H54 (cell line): ENCODE measurements at places on chromosomes 4 and X.

GRCh38 chr4:166941629-166942028, 292.7 kb downstream of the SPOCK3 start:
- DNase-seq, result peak; percentile 9

- no peak for DNase-seq
Observed at GRCh38 chrX:105882581-105883275, 60.4 kb downstream of the NRK start.

DNA sequence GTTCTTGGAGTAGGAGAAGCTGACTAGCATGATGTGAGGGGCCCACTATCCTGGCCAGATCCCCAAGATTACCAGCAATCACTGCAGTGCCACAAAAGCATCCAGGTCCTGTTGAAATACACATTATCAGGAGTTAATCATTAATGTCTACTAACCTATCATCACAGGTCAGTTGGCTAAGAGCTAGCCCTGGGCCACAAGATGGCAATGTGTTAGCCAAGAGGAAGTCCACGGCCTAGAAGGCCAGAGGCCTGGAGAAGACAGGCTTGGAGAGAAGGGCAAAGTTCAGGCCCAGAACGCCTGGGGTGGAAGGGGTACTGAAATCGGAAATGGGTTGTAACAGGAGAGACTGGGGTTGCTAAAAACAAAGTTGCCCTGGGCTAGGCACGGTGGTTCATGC, 19.9 kb upstream of the KIAA1210 start:
- DNase-seq, result no peak

GRCh38 chr4:71184195-71184781, 154.5 kb upstream of the SLC4A4 start:
- peak; percentile 12 for DNase-seq

DNA sequence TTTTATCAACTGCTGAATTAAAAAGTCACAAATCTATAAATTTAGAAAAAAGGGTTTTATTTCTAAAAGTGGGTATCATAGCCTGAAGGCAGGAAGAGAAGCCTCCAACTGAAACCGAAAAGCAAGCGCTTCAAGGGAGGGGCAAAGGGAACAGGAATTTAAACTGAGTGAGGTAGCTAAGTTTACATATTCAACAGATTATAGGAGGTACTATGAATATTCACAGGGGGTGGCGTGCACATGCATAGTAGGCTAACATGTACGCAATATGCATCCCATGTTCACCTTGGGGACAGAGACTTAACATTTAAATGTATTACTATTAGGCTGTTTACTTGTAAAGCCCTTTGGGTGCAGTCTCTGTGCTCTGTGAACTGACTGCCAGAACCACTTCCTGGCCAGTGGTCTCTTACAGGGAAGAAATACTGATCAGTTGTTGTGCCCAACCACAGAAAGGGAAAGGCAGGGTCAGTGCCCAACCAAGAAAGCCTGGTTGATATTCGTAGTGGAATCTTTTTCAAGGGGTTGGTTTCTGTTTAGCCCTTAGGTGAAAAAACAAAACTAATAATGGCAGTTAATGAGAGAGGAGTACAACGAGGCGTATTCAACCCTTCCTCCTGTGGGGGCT, 168.7 kb upstream of the GALNTL6 start:
- DNase-seq, result no peak

- DNase-seq, result no peak
Observed at GRCh38 chrX:57227691-57228090, 58.8 kb upstream of the FAAH2 start.

DNA sequence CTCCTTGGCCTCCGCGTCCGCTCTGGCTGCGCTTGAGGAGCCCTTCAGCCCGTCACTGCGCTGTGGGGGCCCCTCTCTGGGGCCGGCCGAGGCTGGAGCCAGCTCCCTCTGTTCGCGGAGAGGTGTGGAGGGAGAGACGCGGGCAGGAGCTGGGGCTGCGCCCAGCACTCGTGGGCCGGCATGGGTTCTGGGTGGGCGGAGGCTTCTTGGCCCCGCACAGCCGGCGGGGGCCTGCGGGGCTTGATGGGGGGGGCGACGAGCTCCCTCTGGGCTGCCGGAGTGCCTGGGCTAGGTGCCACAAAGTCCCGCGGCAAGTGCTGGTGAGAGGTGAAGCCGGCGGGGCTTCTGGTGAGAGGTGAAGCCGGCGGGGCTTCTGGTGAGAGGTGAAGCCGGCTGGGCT, 61.9 kb downstream of the ANKRD50 start:
- DNase-seq, result no peak

DNA sequence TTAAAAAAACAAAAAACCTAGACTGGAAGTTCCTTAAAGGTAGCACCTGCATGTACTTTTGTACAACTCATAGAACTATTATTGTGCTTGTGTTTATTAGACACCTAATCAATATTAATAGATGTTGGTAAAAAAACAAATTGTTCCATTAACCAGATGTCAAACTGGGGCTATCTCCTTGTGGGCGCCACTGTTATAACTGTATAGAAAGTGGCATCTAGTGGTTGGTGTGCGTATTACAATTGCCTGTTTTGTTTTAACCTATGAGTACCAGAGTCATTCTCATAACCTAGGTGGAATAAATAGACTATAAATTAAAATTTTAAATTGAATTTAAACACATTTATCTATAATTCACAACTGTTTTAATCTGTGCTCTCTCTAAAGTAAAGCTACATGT, 97.4 kb downstream of the COL4A5 start:
- no peak for DNase-seq

DNA sequence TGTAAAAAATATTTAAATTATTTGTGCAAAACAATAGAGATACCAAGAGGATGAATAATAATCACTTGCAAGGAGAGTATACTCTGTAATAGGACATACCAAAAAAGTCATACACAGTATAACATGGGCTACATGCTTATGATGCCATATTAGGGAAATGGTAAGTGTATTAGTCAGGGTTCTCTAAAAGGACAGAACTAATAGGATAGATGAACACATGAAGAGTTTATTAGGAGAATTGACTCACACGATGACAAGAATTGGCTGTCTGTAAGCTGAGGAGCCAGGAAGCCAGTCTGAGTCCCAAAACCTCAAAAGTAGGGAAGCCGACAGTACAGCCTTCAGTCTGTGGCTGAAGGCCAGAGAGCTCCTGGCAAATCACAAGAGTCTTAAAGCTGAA, 151.2 kb downstream of the DTHD1 start:
- DNase-seq, result no peak

- no peak for DNase-seq
Observed at GRCh38 chrX:57104406-57104805, 16.9 kb downstream of the SPIN2B start.

- DNase-seq, result no peak
Observed at GRCh38 chr4:80140194-80140593, 57.1 kb upstream of the PRDM8 start.

- no peak for DNase-seq
Observed at GRCh38 chrX:23372220-23372902, 37.7 kb downstream of the PTCHD1 start.

GRCh38 chr4:8514391-8514790, 65.8 kb upstream of the GPR78 start:
- DNase-seq, result no peak

DNA sequence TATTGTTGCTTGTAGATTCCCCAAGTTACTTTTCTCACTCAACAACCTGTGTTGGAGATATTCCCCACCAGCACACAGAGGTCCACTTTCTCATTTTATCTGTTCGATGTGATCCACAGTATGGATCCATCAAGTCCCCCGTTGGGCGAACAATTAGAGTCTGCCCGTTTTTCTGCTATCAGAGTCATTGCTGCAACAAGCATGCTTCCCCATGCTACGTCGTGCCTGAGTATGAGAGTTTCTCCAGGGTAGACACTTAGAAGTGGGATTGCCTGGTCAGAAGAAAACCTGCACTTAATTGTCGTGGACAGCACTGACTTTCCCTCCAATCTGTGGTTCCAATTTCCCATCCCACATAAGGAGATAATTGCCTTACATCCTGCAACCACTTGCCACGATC, 62.7 kb upstream of the SHOX start:
- DNase-seq, result no peak

GRCh38 chr4:12144051-12144450, 715.4 kb upstream of the HS3ST1 start:
- no peak for DNase-seq

DNA sequence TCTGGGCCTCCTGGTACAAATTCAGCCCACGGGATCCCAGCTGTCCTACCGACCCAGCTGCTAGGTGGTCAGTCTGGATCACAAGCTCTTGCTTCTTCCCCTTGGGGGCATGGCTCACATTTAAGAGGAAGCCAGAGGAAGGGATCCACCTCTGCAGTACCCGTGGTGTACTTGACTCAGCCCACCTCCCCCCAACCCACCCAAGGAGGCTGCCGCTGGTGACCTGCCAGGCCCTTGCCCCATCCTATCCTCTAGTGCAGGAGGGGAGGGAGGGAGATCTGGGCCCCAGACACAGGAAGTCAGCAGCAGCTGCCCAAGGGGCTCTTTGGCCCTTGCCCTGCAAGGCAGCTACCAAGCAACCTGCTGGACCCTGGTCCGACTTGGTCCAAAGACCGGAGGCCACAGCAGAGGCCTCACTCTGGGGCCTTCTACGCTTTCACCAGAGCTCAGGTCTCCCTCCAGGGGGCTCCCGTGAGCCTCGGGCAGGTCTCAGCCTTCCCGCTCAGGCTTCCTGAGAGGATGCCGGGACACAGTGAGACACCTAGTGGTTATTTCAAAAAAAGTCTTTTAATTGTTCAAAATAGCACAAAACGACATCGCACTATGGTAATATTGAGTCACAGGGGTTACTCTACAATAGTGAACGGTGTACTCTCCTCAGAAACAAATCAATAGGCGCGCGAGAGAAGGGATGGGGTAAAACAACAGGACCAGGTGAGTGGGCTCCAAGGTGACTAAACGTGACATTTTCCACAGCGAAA, 2.7 kb upstream of the RENBP start:
- peak; percentile 80 for DNase-seq

GRCh38 chrX:141405853-141406492, 163.7 kb upstream of the SPANXC start:
- DNase-seq, result no peak

GRCh38 chr4:26812049-26812714, 48.5 kb upstream of the STIM2 start:
- no peak for DNase-seq

- no peak for DNase-seq
Observed at GRCh38 chrX:98568795-98569194, 1685.1 kb downstream of the RPA4 start.

GRCh38 chr4:94448815-94449375, 2.8 kb upstream of the PDLIM5 start:
- DNase-seq, result no peak

DNA sequence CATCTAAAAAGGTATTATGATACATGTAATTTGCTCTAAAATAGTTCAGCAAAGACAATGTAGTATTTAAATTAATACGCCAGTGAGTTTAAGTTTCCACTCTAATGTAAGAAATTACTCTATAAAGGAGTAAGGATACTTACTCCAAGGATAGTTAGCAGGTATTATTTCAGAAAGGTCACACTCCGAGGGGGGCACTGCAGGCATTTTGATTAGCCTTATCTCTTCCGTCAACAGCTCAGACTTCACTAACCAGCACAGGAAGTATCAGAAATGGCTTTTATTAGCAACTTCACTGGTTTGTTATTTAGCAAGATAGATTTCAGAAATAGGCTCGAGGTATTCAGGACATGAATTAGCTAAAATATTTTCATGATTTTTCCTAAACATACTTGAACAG, 127.0 kb downstream of the COX18 start:
- no peak for DNase-seq

DNA sequence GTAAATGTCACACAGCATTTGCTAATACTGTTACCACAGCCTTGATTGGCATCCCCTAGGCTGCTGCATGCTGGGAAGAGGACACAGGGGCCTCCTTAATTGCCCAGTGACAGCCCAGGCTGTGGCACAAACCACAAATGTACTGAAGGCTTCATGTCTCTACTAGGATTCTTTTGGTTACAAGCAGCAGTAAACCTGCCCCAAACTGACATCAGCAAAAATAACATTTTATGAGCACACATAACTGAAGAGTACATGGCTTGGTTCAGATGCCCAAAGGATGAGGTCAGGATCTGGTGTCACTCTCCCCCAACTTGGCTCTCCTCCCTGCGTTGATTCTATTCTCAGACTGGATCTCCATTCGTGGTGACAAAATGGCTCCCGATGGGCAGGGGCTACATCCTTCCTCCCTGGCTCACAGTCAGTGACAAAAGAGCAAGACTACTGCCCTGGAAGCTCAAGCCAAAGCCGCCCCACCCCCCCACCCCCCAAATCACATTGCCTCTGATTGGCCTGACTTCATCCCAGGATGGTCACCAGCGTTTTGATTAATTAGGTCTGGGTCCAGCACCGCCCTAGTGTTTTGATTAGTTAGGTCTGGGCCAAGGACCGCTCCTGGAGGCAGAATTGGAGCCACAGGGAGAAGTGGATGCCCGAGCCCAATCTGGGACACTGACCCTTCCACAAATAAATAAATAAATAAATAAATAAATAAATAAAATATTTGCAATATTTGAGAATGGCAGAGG, 180.5 kb upstream of the RBPJ start:
- peak; percentile 23 for DNase-seq
